Stromal cell of bone marrow (primary cell): ENCODE measurements at places on chromosomes 5 and 9.

DNA sequence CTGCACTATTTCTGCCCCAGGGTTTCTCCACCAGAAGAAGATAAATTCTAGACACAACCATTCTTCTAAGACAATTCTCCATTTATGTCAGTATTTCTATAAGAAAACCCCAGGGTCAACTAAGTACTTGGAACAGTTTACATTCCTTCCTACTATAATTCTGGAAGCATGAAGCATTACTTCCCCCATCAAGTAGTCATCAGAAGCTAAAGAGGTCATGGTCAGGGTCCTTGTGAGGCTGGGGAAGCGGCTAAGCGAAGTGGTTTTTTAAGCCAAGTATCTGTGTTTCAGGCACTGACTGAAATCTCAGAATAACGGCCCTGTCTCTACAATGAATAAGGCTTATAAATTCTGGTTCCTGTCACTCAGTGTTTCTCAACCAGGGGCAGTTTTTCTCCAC is 197.8 kb downstream of the GLIS3 start:
- no peak for DNase-seq

DNA sequence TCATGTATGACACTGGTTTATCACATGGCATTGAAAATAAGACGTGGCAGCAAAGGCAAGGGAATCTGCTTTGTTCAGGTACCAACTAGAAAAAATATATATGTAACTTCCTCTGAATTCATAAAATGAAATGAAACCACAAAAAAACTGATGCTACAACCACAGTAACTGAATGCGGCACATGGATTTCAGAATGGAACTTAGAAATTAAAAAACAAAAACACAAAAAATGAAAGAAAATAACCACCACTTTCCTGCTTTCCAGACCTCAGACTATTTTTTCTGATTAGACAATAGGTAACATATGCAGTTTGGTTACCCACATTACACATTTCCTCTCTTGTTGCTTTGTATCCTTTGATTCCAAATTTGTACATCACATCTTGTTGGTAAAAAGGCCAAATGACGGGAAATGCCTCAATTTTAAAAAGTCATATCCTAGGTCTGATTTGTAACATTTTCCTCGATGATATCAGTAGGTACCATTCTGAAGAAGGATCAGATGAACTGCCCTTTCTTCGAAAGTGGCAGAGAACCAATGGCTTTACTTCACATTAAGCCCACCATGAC is 18.1 kb upstream of the PDCL start:
- no peak for DNase-seq

DNA sequence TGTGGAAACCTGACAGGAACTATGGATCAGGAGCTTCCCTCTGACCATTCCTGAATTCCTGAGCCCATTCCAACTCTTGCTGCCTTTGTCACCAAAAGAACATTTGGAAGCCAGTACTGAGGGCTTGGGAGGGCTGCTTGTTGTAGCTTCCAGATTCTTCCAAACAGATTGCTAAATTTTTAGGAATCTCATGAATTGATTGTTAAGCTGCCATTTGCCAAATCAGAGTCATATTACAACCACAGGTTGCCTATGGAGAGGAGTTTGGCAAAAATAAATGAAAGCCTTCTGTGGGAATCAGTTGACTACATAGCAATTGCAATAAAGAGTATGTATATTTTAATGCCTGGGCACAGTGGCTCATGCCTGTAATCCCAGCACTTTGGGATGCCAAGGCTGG is 39.2 kb upstream of the SLC28A3 start:
- DNase-seq: no peak

DNA sequence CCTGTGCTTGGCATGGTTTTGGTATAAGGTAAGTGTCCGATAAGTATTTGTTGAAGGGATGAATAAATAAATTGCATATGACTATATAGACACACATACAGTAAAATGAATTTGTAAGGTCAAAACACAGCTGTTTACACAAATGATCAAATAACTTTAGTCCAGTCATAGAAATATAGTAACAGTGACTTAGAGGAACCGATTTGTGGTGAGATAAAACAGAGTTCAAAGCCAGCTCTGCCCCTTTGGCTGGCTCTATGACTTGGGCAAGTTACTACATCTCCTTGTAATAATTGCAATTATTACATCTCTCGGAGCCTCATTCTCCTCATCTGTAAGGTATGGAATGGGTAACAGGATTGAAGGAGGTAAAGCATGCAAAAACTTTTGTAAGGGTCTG is 384.0 kb downstream of the PLK2 start:
- no peak for DNase-seq

GRCh38 chr9:79731171-79731890 is 159.6 kb downstream of the TLE4 start:
- DNase-seq: no peak

DNA sequence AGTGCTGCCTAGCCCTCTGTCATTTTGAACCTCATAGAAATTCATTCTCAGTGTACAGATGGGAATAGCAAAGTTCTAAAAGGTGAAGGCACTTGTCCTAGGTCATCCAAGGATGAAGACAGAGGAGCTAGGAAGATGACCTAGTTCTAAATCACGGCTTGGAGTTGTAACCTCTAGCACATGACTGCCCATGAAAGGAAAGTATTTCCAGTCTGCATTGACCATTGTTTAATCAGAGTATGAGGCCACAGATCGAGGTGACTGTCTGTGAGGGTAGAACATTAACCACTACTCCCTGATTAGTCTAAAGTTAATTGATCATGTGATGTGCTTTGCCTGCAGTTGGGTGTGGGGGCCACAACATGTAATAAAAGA is 674 bp upstream of the TNFSF15 start:
- DNase-seq: no peak

- DNase-seq: no peak
Observed at GRCh38 chr9:134320868-134321471, 5.3 kb upstream of the RXRA start.

- no peak for DNase-seq
Observed at GRCh38 chr5:79295029-79295428, 59.1 kb downstream of the JMY start.

DNA sequence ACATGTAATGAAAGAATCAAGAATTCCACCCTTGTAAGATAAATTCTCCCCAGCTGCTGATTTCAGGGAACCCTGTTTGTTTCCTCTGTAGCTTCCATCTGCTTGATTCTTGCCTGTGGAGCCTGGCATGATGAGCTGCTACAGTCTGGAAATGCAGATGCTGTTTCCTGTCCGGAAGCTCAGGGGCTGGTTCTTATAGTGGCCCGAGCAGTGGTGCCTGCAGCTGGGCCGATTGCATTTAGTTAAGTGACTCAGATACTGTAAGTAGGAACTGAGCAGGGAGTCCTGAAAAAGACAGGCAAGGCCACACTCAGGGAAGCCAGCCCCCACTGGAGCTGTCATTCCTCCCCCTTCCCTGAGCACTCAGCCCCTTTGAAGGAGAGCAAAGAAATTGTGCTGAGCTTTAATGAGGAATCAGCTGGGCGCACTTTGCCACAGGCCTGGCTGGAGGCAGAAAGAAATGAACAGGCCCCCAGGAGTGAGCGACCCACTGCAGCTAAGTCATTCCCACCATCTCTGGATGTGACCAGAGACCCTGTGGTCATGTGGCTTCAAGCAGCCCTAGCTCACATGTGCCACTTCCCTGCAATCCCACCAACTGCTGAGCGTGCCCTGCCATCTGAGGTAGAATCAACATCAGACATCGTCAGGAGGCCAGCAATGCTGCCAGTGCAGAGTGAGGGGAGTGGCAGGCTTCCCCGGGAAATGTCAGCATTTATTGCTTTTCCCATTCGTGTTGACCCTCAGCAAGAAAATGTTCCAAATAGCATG is 206.0 kb upstream of the WWC1 start:
- no peak for DNase-seq

- no peak for DNase-seq
Observed at GRCh38 chr5:11069041-11069440, 308.0 kb upstream of the DAP start.

DNA sequence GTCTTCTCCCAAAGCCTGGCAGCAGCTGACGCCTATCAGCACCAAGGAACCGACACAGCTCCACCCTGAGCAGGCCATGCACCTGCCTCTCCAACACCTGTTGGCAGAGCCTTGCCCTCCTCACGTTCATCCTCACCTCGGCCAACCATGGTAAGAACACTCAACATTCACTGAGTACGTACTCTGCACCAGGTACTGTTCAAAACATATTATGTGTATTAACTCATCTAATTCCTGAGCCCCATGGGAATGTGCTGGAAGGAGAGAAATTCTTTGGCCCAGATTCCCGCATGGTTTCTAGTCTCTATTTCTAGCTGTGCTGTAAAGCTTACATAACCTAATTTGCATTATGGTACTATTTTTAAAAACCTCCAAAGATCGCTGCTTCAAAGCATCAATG is 86.1 kb downstream of the GPR21 start:
- DNase-seq: no peak

- no peak for DNase-seq
Observed at GRCh38 chr9:4442806-4443205, 47.5 kb upstream of the SLC1A1 start.

DNA sequence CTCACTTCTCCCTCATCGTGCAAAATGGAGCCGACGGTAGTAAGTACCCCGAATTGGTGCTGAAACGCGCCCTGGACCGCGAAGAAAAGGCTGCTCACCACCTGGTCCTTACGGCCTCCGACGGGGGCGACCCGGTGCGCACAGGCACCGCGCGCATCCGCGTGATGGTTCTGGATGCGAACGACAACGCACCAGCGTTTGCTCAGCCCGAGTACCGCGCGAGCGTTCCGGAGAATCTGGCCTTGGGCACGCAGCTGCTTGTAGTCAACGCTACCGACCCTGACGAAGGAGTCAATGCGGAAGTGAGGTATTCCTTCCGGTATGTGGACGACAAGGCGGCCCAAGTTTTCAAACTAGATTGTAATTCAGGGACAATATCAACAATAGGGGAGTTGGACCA is 979 bp downstream of the PCDHGA12 start:
- DNase-seq: no peak

DNA sequence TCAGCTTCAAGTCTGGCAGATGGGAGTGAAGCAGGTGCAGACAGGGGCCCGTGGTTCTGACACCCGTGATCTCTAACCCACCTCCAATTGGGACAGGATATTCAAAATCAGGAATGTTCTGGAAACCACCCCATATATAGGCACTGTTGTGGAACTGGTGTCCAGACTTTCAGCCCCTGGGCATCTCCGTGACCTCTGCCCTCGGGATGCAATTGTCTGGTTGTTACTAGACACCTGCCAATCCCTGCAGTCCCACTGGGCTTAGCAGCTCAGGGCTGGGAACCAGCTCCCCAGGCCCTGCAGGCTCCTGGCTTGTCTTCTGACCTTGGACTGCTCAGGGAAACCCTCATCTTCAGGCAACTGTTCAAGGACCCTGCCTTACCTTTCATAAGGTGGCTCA is 38.8 kb downstream of the NTNG2 start:
- DNase-seq: no peak

GRCh38 chr9:99023231-99023630 is 79.5 kb downstream of the COL15A1 start:
- no peak for DNase-seq

DNA sequence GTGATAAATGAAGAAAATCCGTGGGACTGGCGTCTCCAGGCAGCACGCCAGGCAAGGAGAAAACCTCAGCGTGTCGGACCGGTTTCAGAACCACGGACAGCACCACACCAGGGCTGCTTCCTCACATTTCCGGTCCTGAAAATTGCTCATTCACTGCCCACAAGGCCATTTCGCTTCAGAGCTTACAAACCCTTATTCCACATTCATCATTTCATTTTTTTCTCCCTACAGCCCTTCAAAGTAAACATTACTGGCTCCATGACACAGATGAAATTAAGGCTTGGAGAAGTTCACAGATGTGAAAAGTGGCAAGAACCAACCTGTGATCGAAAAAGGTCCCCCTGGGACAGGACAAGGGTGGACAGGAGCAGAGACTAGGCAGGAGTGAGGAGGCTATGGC is 1.5 kb upstream of the GPRIN1 start:
- peak; percentile 71 for DNase-seq

- no peak for DNase-seq
Observed at GRCh38 chr9:25830381-25830780, 152.1 kb upstream of the TUSC1 start.

DNA sequence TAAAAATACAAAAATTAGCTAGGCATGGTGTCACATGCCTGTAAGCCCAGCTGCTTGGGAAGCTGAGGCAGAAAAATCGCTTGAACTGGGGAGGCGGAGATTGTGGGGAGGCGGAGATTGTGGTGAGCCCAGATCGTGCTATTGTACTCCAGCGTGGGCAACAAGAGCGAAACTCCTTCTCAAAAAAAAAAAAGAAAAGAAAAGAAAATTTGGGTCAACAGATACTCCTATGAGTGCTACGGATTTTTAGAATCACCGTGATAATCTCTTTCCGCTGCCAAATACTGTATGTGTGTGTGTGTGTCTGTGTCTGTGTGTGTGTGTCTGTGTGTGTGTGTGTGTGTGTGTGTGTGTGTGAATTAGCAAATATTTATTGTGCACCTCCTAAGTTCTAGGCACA is 64.4 kb downstream of the ARRDC3 start:
- DNase-seq: no peak

GRCh38 chr9:631596-631995 is 209.9 kb upstream of the DMRT1 start:
- no peak for DNase-seq

DNA sequence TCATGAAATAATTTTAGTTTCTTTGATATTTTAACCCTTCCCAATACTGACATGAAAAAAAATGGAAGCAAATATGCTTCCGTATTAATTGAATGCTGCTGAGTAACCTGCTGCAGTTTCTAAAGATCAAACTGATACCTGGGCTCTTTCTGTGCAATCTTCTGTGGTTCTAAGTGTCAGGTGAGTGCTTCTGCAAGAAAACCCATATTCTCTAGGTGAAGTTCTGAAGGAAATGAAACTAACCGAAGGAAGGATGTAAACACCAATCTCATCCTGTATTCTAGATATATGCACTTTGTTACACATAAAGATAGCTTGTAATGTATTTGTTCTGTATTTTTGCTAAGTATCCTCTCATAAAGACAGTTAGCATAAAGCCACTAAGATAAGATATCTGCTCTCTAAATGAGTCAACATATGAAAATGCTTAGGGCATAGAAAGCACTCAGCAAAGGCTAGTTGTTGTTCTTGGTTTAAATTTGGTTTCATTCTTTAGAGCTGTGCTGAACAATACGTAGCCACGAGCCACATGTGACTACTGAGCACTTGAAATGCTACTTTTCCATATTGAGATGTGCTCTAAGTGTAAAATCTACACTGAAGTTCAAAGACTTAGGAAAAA is 52.0 kb downstream of the ITGA2 start:
- DNase-seq: no peak

- DNase-seq: no peak
Observed at GRCh38 chr5:142506046-142506445, 179.8 kb downstream of the FGF1 start.
